ENCODE measurements at places on chromosomes 16 and 17.

DNA sequence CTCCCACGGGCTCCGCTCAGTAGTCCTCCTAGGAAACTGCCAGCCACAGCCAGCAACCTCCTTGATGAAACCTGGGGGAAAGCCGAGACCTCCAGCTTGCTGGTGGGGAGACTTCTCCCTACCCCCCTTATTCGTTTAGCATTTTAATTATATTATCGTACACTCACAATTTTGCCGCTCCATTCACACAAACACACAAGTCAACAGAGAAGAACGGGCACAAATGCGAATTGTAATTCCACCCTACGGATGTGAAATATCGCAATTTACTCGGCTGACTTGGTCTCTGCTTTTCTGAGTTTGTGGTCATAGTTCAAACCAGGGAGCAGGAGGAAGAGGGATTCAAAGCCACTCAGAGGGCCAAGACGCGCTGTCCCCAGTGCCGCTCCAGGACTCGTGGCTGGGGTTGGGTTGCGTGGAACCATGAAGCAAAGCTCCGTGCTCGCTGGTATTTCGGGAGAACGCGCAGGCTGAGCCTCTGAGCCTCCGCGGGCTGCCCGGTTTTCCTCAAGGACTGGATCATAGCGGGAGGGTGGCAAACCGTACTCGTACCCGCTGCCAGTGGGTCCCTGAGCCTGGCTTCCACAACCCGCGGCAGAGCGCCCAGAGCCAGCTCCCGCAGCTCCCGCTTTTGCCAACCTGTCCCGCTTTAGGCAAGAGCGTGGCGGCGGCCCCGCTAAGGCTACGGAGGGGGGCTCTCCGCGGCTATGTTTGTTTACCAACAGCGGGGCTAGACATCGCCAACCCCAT is 2.0 kb downstream of the LHX1 start:
- DNase-seq = no peak

GRCh38 chr16:70520612-70521297 is 2.6 kb downstream of the COG4 start:
- no peak for DNase-seq

GRCh38 chr16:68490829-68491575 is 42.7 kb upstream of the SMPD3 start:
- DNase-seq = no peak

GRCh38 chr16:85788819-85789218 is 10.5 kb downstream of the EMC8 start:
- no peak for DNase-seq

DNA sequence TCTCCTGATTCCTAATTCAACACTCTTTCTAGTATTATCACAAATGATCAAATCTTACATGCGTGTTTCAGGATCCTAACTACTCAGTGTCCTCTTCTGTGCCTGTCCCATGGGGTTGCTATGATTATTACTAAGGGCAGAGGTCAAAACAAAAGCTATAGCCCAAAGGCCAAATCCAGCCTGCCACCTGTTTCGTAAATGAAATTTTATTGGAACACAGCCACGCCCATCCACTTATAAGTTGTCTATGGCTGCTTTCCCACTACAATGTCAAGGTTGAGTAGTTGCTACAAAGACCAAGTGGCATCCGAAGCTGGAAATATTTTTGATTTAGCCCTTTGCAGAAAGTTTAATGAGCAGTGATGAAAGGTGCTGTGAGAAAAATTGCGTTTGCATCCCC is 336.6 kb downstream of the TMEM114 start:
- no peak for DNase-seq

DNA sequence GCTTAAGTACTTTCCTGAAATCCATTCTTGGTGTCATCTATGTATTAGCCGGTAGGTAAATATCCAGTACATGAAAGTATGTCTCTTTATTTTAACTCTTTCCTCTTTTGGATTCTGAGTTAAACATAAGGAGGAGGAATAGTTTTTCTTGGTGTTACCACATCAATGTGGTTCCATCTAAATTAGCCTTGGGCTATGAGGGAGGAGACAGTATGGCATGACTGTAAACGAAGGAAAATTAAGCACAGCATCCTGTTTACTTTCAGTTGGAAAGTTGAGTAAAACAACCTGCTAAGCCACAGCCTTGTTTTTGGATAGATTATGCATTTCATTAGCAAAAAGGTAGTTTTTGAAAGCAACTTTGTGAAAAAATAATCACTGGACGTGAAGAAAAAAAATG is 693.0 kb upstream of the SOX9 start:
- DNase-seq = no peak

GRCh38 chr17:15663691-15664090 is 20.4 kb downstream of the TRIM16 start:
- no peak for DNase-seq

DNA sequence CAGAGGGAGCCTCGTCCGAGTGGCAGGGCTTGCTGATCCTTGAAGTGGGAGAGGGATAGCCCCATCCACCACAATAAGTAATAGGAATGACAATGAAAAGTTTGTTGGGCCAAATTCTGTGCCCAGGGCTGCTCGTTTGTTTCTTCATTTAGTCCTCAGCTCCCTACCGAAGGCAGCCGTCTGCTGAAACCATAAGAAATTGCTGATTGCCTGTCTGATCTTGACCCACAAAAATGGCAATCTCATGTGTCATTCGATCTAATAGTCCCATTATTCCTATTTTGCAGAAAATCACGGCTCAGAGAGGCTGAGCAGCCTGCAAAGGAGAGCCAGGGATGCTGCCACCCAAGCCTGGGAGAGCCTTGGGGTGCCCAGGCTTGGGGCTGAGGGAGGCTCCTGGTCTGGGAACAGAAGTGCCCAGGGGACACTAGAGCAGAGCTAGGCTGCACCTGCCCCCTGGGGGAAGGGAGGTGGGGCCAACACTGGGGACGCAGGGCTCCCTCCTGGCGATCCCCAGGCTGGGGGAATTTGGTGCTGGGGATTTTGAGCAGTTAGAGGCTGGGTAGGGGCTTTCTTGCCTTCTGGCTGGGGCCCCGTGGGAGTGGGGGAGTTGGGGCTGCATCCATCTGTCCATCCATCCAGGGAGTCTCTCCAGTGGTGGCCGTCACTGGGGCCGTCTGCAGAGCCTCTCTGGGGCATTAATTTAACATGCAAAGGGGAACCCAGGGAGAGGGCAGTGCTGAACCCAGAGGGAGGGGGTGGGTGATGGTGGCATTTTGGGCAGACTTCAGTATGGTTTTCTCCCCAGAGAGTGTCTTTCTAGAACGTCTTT is 53.5 kb downstream of the SOCS1 start:
- no peak for DNase-seq

DNA sequence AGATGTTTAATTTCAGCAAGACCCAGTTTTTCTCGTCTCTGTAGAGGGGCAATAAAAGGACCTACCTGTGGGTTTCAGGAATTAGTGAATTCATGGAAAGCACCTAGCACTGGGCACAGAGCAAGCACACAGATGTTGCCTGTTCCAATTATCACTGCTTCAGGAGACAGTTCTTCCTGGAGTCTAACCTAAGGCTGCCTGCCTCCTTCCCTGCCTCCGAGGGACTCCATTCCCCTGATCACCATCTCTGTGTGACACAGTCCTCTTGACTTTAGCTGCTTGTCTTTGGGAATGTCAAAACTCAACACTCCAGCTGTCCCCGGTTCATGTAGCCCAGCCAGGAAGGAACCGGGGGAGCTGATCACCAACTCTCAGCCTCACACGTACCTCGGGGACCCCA is 474.9 kb downstream of the SLC39A11 start:
- DNase-seq = no peak

DNA sequence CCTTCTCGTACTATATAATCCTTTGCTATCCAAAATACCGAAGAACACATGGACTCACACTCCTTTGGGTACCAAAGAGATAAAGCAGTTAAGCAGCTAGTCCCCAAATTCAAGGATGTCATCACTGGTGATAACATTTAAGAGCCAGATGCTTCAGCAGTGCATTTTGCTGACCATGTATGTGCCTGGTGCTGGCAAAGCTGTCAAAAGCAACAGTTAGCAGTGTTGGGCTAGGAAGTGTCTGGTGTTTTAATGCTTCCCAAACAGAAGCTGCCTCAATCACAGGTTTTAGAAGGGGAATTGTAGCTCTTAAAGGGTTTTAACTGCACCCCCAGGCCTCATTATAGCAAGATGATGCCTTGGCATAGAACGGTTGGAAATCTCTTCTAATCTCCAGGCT is 4.7 kb downstream of the FAM117A start:
- DNase-seq = no peak
